GM10248 (cell line): ENCODE measurements at places on chromosomes 2 and 18.
A peak's percentile ranks its signal among the peaks of the same experiment; 100 is the strongest.

DNA sequence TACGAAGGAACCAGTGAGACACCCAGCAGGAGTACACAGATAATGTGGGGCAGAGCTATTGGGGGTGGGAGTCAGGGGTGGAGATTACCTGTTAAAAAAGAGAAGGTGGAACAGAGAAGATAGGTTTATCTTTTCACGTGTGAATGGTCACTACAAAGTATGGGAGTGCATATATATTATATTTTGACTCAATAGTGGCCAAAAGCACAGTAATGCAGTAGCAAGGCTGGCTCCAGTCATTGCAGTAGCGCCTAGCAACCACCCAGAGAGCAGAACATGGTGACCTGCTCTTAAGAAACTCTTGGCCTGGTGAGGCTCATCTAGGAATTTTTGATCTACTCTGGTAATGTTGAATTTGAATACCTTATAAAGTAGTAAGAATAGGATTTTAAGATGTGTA lies 1.0 kb downstream of the IMPACT start:
- DNase-seq: no peak

DNA sequence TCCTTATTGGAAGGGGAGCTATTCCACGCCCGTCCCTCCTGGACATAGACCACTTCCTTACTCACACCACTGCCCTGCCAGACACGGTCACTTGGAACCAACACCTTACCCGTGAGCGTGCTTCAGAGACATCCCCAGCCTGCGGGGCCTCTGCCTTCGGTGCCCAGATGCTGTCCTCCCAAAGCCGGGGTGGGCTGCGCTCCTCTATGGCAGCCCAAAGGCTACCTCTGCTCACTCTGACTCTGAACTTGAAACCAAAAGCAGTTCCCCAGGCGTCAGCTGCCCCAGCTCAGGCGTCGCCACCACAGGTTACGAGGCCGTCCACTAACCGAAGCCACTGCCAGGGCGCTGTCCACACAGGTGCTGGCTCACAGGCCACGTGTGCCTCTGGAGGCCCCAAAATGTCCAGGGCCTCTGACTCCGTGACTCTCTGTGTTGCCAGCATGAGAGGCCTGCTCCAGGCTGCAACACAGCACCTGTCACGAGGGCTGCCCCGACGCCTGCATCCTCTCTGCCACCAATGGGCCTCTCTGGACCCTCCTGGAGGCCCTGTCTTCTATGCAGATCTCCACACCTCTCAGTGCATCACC lies 23.8 kb downstream of the HDAC4 start:
- no peak for DNase-seq

GRCh38 chr2:9287400-9288045 lies 80.9 kb downstream of the ASAP2 start:
- no peak for DNase-seq

- DNase-seq: no peak
Measured at GRCh38 chr18:73793386-73793785, 354.2 kb downstream of the FBXO15 start.

DNA sequence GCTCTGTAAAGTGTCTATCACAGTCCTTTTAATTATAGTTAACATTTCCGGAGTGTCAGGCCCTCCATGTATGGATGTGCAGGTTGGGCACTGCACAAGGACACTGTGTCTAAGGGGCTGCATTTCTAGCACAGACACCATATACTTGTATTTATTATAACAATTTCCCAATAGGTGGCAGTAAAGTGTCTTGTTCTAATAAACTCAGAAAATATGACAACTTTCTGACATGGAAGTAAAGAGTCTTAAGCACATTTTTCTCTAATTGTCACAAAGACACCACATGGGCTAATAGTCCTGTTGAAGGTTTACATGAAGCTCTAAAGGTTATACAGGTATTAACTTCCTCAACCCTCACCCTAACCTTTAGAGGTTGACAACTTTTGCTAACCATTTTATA lies 156.6 kb downstream of the DYSF start:
- DNase-seq: no peak

DNA sequence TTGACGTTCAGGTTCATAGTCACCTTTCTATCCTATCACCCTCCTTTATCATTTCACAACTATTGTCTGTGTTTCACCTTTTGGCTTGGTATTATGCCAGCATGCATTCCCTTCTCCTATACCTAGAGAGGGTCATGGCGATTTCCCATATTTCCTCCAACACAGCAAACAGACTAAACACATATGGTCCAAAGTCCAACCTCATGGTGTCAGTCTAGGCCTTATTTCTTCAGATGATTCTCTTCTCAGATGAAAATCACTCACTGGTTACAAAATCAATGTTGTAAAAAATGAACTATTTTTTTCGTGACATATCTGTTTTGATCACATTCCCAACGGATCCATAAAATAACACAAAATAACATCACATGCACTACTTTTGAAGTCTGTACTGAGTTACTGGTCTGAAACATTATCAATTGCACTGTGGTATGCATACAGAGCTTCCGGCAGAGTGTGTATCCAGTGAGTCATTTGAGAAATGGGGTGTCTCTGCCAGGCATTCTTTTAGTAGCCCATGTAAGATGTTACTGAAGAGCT lies 204.8 kb upstream of the GALNT5 start:
- no peak for DNase-seq

- no peak for DNase-seq
Measured at GRCh38 chr2:200089756-200090109, 134.4 kb downstream of the MAIP1 start.

GRCh38 chr2:85369500-85369899 lies 14.9 kb downstream of the ELMOD3 start:
- DNase-seq: no peak

DNA sequence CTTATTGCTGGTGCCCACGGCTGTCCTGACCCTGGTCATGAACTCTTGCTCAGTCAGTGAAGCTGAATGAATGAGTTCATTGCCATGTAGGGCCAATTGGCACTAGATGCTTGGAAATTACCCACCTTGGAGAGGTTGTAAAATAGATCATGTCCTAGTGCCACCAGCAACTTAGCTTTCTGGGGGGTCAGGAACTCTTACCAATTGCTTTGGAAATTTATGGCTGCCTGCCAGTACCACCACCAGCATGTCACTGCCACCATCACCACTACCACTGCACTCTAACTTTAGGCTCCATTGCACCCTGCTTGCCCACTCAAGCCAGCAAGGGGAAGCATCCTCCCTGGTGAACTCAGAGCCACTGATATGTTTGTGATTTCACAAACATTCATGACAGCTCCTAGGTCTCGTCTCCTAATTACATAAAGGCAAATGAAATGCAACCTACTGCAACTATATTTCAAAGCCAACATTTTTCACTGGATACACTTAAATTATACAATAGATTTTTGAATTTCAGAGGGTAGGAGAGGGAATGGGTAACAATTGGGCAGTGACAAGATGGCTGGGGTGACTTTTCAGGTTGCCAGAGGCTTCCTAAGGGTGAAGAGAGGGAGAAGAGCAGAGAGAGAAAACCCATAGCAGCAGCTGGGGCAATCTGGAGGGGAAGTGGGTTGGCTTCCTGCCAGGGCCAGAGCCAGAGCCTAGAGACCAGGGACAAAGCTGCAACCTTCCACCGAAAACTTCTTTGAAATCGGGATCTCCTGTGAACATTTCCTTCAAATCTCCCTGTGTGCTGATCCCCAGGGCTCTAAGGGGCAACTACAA lies 3.5 kb upstream of the EMILIN1 start:
- no peak for DNase-seq

- no peak for DNase-seq
Measured at GRCh38 chr2:176081376-176081836, 2.4 kb downstream of the EVX2 start.

DNA sequence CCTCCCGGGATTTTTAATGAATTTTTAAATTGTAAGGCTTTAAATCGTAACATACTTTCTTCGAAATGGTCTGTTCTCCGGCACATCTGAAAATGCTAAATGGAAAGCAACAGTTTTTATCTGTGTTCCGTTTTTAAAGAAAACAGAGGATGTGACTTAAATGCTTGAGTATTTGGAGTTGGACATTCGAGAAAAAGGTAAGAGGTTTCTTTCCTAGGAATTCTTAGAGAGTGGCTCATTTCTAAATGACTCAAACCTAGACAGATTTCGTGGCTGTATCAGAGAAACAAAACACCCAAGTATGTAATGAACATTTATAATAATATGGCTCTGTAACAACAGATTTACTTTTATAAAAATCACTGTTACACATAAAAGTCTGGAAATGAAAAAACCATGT lies 177.6 kb upstream of the CCDC68 start:
- DNase-seq: no peak

GRCh38 chr18:75879196-75879595 lies 451.7 kb upstream of the SMIM21 start:
- DNase-seq: no peak

DNA sequence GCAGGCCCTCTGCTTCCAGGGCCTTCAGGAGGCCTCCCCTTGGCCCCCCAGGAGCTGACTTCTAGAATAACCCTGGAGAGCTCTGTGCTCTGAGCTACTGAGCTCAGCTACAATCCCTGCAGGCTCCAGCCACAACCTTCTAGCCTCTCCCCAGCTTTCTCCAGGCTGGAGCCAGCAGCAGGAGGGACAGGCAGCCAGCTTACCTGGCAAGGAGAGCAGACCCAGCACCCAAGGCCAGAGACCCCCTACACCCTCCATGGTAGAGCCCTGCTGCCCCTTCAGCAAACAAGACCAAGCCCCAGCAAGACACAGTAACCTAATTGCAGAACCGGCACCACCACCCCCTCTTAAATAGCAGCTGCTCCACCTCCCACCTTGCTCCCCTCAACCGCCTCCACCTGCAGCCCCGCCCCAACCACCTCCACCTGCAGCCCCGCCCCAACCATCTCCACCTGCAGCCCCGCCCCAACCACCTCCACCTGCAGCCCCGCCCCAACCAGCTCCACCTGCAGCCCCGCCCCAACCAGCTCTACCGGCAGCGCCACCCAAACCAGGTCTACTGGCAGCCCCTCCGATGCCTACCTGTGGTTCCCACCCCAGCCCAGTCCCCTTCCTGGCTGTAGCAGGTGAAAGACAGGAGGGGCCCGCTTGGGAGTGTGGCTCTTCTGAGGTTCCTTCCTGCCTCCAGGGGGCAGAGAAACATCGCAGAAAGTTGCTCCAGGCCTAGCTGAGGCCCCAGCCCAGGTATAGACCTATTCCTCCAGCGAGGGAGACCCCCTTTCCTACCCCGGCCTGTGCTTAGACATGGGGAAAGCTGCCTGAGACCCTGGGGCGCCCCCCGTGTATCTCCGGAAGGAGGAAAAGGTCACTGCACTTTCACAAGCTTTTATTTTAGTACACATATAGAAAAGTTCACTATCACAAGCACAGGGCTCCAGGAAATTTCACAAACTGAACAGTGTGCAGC lies at the start of gene ASTL:
ASTL (minus strand) TSS at position 324 of the 967 bp plus-strand sequence; CDS start at position 258, 66 bp downstream.
- DNase-seq: peak; percentile 78

DNA sequence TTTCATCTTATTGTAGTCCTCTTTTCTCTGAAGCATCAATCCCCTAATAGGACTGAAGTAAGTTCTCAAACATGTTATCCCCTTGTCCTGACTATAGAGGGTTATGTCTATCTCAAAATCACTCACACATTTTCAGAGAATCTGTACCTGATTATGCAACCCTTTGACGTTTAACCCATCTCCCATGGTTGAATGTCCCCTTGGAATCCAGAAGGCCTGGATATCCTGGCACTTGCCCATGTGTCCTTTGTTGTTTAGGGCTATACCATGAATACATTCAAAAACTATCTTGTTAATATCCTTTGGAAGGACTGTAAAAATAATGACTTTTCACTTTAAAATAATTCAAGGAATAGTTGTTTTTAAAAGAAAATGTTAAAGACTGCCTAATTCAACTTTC lies 66.3 kb upstream of the PSMD14 start:
- no peak for DNase-seq

- DNase-seq: no peak
Measured at GRCh38 chr18:35138773-35139172, 97.6 kb downstream of the MAPRE2 start.

GRCh38 chr18:36600548-36600947 lies 228.3 kb downstream of the TPGS2 start:
- no peak for DNase-seq

DNA sequence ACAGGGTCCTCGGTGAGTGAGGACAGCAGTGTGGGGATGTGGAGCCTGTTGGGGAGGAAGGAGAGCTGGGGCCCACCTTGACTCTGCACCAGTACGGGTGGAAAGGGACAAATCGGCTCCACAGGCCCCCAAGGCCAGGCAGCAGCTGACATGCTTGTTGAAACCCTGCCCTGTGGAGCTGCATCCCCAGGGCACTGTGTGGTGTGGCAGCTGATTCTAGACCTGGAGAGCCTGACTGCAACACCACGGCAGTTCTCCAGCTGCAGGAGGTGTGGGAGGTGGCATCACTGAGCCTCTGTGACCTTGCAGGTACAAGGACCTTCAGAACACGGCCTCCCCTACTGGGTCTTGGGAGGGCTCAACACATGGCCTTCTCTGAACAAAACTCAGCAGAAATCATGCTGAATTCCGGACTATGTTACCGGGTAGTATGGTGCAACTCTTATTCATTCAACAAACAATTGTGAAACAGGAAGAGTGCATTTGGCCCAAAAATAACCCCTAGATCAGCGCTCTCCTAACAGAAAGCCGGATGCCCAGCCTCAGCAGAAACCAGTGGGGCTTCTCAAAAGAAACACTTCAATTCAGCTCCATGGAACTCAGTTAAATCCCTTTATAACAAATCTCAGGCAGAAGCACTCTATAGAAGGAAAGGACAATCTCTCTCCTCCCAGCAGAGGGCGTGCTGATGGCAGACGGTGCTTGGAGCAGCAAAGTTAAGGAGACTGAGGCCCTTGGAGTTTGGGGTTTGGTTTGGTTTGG lies 104.4 kb upstream of the SALL3 start:
- DNase-seq: peak; percentile 40

GRCh38 chr2:53600815-53601214 lies 166.8 kb upstream of the CHAC2 start:
- no peak for DNase-seq
